Activated B cell treated with CpG ODN at 0.5 μM for 24 hours (primary cell): ENCODE measurements at places on chromosomes 7 and 10.
A peak's percentile ranks its signal among the peaks of the same experiment; 100 is the strongest.

- DNase-seq, result no peak
Observed at GRCh38 chr7:35386816-35387706, 133.2 kb upstream of the TBX20 start.

DNA sequence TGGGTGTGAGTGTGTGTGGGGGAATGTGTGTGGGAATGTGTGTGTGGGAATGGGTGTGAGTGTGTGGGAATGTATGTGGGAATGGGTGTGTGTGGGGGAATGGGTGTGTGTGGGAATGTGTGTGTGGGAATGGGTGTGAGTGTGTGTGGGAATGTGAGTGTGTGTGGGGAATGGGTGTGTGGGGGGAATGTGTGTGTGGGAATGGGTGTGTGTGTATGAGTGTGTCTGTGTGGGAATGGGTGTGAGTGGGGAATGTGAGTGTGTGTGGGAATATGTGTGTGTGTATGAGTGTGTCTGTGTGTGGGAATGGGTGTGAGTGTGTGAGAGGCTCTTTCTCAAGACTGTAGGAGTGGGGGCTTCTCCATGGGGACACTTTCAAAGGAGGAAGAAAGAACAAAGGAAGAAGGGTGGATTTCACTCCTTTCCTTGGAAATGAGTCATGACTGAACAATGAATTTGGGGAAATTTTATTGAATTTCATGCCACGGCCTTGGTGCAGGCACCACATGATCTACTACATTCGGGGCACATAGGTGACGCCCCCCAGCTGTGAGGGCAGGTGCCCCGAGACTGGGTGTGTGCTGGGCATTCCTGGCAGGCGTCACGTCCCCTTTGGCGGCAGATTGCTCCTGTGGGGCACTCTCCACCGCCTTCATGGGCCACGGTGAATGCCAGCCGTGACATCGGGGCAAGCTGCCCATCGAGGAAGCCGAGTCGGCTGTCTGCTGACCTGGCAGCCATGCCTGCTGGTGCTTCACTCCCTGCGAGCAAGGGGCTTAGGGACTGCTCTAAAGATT, 88.8 kb upstream of the INSIG1 start:
- DNase-seq, result no peak

DNA sequence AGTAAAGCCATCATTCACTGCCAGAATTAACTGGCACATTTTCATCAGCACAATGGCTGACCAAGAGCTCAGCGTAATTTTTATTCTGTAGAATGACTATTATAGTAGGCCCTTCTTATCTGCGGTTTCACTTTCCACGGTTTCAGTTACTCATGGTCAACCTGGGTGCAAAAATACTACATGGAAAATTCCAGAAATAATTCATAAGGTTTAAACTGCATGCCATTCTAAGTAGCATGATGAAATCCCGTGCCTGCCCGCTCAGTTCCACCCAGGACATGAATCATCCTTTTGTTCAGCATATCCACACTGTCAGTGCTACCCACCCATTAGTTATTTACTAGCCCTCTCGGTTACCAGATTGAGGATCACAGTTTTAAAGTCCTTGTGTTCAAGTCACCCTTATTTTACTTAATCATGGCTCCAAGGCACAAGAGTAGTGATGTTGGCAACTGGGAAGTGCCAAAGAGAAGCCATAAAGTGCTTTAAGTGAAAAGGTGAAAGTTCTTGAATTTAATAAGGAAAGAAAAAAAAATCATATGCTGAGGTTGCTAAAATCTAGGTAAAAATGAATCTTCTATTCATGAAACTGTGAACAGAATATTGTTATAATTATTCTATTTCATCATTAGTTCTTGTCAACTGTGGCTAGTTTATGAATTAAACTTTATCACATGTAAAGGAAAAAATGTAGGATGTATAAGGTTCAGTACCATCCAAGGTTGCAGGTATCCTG, 204.9 kb downstream of the DOCK4 start:
- no peak for DNase-seq

GRCh38 chr10:63766745-63767137, 245.5 kb downstream of the REEP3 start:
- DNase-seq, result no peak

DNA sequence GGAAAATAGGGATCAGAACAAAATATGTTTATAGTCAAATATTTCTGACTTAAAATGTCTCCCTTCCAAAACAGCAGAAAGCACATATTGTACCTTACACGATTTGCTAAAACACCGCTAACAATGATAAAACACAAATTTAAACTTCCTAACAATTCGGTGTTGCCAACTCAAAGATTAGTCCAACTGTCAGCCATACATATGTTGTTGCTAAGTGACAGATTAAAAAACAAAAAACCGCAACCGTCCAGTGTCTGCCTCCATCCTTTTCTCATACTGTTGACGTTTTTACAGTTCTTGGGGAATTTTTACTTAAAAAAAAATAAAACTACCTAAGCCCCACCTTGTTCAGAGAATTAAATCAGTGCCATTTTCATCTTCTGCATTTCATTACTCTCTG, 118.0 kb downstream of the RAB11FIP2 start:
- no peak for DNase-seq

DNA sequence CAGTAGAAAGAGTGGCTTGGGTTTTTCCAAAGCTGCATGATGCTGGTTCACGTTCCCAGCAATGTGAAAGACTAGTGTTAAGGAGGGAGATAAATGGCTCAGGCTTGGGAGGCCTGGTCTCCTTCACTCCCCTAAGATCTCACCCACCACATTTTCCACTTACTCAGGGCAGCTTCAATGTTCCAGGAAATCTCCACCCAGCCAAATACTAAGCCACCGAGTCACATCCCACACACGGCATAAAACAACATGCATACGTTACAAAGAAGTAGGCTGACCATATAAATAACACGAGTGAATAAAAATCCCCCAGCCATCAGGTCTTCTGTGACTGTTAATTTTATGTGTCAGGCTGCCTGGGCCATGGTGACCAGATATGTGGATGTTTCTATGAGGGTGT, 303.5 kb downstream of the SFMBT2 start:
- no peak for DNase-seq

DNA sequence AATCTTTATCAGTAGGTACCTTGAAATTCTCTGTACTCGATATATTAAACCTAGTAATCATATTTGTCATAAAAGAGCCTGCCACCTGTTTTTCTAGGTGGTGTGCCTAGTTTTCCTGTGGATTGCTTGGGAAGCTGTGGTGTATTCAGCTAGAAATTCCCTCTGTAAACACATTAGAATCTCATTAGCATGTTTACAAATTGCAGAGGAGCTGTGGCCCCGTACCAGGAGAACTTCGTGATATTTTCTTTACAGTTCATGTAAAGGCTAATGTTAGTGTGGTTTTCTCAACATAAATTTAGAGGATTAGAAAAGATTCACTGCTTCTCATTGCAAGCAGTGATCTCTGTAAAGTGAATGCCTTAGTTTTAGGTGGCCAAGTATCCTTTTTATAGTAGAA, 144.7 kb downstream of the CCSER2 start:
- no peak for DNase-seq

GRCh38 chr10:60236869-60237524, 152.7 kb downstream of the ANK3 start:
- DNase-seq, result peak; percentile 57

GRCh38 chr7:5439209-5439571, 15.6 kb upstream of the TNRC18 start:
- no peak for DNase-seq

DNA sequence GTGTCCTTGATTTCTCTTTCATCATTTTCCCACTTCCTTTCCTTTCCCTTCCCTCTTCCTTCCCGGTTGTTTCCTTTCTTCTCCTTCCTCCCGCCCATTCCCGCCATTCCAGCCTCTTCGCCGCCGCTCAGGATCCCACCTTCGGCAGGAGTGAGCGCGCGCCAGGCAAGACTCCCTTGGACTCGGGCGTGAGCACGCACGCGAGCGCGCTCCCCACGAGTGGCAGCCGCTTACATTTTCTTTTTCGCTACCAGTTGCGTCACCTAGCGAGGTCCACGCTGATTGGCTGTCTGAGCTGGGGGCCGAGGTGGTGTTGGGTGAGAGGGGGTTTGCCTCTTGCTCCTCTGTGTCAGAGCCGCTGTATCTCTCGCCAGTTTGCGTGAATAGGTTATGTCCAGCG, 11.8 kb downstream of the ZAN start:
- peak; percentile 45 for DNase-seq

GRCh38 chr10:111481866-111482265, 405.0 kb downstream of the ADRA2A start:
- no peak for DNase-seq

- no peak for DNase-seq
Observed at GRCh38 chr10:4790045-4790444, 36.0 kb upstream of the AKR1E2 start.

- DNase-seq, result no peak
Observed at GRCh38 chr7:136527554-136527953, 340.9 kb upstream of the CHRM2 start.

DNA sequence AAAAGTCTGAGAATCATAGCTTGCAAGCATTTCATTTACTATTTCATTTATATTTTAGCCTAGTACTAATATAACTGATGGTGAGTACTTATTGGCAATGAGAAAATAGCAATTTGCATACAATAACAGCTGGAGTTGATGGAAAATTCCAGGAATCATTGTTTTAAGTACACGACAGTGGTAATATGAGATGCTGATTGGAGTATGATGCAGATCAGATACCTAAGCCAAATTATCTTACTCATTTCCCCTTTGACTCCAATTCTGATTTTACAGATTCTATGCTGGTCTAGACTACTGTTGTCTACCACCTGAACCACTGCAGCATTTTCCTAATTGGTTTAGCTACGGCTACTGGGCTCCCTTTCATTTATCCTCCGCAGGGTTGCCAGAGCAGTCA, 36.7 kb downstream of the GNG11 start:
- DNase-seq, result no peak

GRCh38 chr10:63767138-63767801, 246.1 kb downstream of the REEP3 start:
- no peak for DNase-seq

- DNase-seq, result no peak
Observed at GRCh38 chr7:11714205-11714604, 117.8 kb downstream of the THSD7A start.
